Stimulated activated CD8-positive, alpha-beta memory T cell treated with anti-CD3 and anti-CD28 coated beads, Interleukin-12 subunit alpha, Interleukin-12 subunit beta, amount 100 ng/mL, for 1 hour (primary cell): ENCODE measurements at places on chromosomes 12 and 14.

GRCh38 chr12:113643177-113643974 is 171.7 kb upstream of the LHX5 start:
- DNase-seq: no peak

DNA sequence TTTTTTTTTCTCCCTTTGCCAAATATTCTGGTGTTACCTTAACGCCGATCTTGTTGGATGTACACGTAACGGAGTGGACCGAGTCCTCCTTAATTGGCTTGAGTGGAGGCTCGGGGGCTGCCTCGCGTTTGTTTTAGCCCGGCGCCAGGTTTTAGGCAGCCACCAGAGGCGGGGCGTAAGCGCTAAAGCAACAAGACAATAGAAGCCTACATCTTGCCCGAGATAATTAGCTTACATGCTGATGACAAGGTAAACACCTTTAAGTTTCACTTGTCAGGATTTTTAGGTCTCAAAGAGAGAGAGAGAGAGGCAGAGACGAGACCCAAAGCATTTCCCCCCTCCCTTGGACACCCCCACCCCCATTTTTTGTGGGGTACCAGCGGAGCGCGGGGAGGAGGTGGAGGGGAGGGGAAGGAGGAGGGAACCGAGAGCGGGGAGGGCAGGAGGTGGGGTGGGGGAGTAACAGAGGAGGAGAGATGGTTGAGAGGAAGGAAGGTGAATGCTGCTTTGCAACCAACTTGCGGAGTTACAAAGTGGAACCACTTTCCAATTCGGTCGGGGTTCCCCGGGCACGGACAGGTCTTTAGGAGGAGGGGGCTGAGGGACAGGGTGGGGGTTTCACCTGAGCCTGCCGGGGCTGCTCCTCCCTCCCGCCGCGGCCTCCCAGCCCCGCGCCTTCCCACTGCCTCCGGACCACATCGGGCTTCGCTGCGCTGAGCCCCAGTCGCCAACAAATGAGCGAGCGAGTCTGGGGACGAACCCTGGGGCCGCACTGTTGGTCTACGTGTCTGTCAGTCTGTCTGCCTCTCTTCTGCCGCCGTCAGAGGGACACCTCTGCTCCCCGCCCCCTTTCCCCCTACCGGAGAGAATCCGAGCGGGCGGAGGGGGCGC is at the start of gene NKX2-1:
TSS of gene NKX2-1 (minus strand) at position 802 of the 891 bp plus-strand sequence. CDS start at position 699, 103 bp downstream.
- DNase-seq: no peak

DNA sequence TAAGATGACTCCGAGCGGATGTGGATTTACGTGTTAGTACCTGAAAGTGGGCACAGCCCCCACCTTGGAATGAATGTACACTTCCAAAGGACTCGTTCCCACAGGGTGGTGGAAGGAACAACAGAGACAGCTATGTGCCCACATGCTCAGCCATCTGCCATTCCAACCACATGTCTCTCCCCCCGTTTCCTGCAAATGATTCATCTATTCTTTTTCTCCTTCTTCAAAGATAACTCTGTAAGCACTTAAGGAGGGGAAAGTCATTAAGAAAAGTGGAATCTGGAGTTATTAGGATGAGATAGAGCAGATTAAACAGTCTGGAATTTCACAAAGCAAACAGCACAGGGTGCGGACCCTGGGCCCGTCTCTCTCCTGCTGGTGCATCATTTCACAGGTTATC is 18.5 kb upstream of the DUSP6 start:
- no peak for DNase-seq

DNA sequence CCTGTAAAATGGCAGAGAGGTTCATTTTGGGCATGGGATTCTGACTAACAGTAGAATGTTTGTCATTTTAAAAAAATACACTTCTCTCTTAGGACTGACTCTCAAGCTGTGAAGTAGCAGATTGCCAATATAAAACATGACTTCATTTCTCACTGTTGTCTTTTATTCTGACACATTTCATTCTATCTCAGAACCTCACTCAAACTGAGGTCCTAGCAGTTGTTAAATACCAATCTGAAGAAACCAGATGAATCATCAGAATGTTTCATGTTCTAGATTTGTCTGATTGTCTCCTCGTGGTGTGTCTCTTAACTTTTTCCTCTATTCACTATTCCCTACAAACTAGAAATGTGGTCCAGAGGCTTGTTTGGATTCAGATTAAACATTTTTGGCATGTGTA is 276.5 kb upstream of the NPAS3 start:
- no peak for DNase-seq

GRCh38 chr12:88549929-88550328 is 30.3 kb downstream of the KITLG start:
- no peak for DNase-seq
